ENCODE measurements at places on chromosomes 2 and 18.

GRCh38 chr2:206565666-206566065, 76.6 kb upstream of the FAM237A start:
- DNase-seq, result no peak

- no peak for DNase-seq
Observed at GRCh38 chr2:139067874-139068273, 287.7 kb upstream of the NXPH2 start.

- no peak for DNase-seq
Observed at GRCh38 chr18:34710934-34711333, 836 bp downstream of the DTNA start.

- DNase-seq, result no peak
Observed at GRCh38 chr2:73969356-73969755, 15.4 kb upstream of the TET3 start.

DNA sequence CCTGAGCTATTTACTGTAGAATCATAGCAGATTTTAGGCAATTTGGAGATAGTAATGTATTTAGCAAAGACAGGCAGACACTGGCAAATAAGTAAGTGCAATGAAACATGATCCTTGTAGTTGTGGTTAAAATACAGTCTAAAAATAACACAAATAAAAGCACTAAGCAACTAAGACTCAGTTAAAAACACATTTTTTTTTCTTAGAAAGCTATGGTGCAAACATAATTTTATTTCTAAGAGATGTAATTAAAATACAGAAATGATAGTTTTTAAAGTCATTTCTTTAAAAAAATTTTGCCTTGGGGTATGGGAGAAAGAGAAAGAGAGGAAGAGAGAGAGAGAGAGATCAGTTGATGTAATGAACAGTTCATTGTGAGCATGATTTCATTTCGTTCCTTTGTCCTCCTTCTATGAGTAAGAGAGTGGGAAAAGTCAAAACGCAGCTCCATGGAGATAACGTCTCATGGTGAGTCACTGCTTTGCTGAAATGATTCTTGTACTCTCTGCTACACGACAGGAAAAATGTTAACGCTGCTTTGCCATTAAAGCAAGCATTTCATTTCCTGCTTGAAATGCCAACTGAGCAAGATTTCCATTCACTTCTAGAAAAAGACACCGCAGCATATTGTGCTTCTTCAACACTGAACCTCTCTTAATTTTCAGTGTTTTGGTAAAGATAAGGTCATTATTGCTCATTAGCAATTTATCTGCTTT, 61.3 kb upstream of the PGAP1 start:
- no peak for DNase-seq
